Mesendoderm (in vitro differentiated cells): ENCODE measurements at places on chromosomes 13 and 19.

DNA sequence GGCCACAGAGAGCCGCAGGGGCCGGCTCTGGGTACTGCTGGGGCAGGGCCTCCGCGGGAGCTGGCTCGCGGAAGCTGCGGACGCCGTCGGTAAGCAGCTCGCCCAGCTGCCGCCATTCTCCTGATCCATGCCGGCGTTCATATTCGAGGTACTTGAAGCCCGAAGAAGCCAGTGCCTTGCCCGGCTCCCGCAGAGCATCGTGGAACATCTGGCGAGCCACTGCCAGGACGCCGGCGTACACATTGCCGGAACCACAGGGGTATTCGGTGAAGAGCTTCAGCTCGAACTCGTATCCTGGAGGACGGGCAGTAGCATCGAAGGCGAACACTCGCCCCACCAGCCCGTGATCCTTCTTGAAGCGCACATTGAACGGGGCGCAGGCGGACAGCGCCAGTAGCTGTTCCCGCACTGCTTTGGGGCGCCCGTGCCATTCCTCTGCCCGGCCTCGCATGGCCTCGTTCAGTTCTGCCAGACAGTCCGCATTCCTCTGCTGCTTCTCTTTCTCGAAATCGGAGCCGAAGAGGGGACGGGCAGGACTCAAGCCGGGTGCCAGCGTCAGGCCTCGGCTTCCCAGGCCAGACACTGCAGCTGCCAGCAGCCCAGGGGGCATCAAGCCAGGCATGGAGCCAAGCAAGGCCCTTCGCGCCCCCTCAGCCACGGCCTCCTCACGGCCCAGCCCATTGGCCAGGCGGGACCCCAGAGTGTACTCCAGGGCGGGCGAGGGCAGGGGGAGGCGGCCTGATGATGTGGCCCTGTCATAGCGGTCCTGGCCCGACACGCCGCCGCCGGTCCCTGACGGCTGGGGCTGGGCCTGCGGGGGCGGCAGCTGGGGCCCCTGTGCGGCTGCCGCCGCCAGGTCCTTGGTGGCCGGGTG, 1.0 kb downstream of the IRF2BP1 start:
- peak; percentile 44 for DNase-seq

DNA sequence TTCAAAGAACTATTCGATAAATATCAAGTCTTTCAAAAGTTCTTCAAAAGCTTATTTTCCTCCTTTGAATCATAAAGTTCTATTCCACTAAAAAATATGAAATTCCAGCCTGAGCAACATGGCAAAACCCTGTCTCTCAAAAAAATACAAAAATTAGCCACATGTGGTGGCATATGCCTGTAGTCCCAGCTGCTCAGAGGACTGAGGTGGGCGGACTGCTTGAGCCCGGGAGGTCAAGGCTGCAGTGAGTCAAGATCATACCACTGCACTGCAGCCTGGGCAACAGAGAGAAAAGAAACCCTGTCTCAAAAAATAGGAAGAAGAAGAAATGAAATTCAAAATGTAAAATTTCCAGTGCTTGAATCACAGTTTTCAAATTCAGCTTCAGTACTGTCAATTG, 24.6 kb downstream of the CAB39L start:
- DNase-seq, result no peak

- no peak for DNase-seq
Observed at GRCh38 chr13:45861322-45861721, 9.8 kb upstream of the SIAH3 start.

DNA sequence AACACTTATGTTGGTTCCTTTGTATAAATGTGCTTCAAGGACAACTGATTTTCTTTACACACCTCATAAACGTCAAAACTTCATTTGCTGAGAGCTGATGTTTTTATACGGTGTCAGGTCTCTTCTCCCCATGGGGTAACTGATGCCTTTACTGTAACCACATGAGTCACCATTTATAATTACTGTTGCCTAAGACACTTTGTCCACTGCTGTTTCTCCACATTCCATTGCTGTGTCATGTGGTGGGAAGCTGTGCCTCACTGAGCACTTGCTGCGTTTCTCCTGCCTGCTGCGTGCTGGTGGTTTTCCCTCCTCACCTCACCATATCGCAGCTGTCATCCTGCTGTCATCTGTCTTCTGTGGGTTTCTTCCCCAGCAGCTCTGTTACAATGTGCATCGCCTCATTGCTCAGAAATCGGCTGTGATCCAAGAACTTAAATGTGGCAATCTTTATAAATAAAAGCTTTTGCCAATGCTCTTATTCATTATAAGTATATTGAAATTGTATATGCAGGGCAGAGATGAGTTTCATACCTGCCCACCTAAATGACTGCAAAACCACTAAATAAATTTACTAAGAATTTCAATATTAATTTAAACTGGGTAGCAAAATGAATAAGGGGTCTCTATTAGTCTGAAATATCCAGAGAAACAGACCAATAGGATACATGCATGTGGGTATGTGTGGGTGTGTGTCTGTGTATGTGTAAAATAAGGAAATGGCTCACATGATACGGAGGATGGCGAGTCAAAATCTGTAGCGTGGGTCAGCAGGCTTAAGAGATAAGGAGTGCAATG, 547.0 kb upstream of the SLITRK5 start:
- DNase-seq, result peak; percentile 94

GRCh38 chr13:33577007-33577406, 240.9 kb upstream of the RFC3 start:
- no peak for DNase-seq

GRCh38 chr19:34366738-34367623, 2.0 kb downstream of the GPI start:
- no peak for DNase-seq

- DNase-seq, result no peak
Observed at GRCh38 chr19:45812297-45812696, 2.8 kb downstream of the RSPH6A start.

- peak; percentile 51 for DNase-seq
Observed at GRCh38 chr19:35975608-35976214, 19.3 kb upstream of the SDHAF1 start.

DNA sequence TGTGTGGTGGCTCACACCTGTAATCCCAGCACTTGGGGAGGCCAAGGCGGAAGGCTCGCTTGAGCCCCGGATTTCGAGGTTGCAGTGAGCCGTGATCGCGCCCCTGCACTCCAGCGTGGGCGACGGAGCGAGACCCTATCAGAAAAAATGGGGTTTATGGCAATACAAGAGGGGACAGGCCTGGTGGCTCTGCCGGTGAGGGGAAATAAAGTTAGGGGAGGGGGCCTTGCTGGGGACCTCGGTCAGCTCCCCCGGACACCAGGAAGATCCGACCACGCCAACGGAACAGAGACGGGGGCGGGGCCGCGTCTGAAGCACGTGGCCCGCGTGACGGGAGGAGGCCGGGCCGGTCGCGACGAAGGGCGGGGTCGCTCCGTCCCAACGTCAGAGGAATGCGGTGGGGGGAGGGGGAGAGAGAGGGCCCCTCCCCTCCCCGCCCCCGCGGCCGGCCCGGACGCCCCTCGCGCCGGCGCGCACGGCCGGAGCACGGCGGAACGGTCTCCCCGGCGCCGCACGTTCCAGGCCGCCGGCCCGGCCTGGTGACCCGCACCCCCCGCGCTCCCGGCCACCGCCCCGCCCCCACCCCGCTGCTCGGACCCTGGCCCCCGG, 1.9 kb upstream of the HNRNPL start:
- peak; percentile 95 for DNase-seq

DNA sequence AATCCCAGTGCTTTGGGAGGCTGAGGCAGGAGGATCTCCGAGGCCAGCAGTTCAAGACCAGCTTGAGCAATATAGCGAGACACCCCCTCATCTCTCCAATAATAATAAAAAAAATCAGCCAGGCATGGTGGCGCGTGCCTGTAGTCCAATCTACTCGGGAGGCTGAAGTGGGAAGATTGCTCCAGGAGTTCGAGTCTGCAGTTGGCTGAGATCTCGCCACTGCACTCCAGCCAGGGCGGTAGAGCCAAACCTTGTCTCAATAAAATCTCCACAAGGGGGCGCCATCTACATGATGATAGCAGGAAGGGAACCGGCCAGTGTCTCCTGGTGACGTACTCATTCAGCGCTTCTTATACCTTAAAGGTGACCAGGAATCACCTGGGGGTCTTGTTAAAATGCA, 13.6 kb upstream of the C5AR1 start:
- peak; percentile 97 for DNase-seq

DNA sequence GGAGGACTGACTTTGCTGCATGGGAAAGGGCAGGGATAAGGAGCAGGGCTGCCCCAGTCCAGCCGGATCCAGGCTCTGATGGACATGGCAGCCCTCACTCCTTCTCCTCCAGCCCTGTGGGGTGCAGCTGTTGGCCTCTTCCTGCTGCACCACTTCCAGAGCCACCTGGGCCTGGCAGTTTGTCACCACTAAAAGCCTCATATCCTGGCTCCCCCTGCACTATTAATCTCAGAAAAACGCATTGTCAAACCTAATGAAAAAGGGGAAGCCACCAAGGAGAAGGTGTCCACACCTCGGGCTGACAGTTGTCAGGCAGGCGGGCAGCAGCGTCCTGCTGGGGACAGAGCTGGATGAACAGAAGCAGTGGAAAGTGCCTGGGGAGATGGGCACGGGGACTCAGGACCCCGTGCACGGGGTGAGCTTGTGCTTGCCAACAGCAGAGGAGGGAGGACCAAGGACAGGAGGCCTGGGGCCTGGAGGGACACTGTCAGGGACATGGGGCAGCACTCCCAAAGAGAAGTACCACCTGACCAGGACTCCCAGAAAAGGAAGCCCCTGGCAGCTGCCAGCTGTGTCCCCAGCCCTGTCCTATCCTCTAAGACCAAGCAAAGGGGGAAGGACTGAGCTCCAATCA, 151.1 kb upstream of the TSHZ3 start:
- no peak for DNase-seq

DNA sequence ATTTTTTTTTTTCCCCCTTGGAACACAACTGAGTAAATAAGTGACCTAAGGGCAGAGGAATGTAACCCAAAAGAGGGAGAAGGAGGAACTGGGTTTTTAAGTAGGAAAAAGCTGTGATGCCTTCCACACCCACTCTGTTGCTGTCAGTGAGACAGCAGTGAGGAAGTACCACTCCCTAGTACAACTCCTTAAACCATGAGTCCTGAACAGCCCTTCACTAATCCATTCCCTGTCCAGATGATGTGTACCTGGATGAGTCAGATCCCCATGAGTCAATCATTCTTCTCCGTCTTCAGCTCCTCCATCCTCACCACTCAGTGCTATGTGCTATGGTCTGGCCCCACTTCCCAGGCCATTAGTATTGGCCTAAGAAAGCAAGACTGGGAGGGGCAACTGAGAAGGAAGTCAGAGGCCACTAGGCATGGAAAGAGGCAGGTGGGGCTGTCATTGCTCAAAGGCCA, 12.9 kb upstream of the CXCL17 start:
- peak; percentile 39 for DNase-seq

DNA sequence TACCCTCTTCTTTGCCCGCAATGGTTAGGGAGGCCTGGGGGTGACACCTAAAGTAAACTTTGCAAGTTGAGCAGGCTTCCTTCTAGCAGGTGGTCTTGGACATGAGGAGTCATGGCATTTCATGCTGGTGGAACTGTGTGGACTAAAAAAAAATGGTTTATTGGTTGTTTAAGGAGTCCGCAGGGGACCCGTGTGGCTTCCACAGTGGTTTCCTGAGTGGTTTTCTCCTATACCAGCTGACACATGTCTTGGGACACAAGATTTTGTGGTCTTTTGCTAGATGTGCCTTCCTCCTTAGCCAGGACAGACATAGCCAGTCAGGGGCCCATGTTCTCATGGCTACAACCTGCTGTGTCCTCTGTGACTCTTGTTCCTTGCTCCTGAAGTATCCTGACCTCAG, 1.5 kb downstream of the ZNF543 start:
- no peak for DNase-seq

- DNase-seq, result peak; percentile 47
Observed at GRCh38 chr13:112791663-112792440, 102.0 kb downstream of the ATP11A start.

DNA sequence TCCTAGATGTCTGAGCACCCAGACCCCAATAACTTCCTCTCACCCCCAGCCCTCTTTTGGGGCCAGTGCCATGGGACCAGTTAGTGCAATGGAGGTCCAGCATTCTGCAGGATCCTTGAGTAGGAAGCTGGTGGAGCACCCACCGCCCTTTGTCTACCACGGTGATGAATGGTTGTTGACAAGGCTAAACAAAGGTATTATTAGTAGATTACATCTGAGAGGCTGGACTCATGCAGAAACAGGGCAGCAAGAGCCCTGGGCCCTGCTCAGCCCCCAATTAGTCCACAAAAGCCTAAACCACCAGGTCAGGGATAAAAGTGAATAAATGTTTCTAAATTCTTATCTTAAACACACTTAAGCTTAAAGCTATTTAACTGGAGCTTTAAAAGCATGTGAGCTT, 196.5 kb upstream of the TSHZ3 start:
- no peak for DNase-seq

- DNase-seq, result peak; percentile 79
Observed at GRCh38 chr13:110319774-110320509, 12.9 kb downstream of the COL4A2 start.

- DNase-seq, result no peak
Observed at GRCh38 chr13:26957182-26957581, 196.6 kb upstream of the GPR12 start.

GRCh38 chr13:20053016-20053415, 94.5 kb downstream of the ZMYM2 start:
- DNase-seq, result no peak

DNA sequence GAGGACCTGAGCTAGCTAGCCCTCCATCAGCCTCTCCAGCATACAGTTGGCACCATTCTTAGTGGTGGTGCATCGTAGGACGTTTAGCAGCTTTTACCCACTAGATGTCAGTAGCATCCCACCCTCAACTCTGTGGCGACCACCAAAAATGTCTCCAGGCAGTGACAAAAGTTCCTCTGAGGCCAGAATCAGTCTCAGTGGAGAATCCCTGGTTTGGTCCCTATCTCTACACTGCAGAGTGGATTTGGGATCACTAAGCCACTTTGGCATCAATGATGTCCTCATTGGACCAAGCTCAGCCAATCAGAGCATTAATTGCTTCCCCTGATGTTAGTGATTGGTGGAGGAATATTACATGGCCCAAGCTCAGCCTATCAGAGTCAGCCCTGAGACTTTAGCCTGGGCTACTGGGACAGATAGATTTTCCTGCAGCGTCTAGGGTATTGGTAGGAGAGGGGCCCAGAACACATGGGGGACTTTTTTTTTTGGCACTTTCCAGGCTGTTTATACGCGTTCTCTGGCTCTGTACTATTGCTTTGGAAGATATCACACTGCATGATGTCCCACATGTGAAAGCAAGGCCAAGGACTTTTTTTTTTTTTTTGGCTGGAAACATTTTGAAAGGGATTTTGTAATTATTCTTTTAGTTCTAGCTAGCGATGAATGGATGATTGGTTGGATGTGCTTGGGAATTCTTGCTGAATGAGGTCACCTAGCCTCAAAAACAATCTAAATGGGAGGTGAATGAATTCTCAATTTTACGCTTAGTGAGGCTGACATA, 7.0 kb downstream of the TMEM221 start:
- peak; percentile 69 for DNase-seq

DNA sequence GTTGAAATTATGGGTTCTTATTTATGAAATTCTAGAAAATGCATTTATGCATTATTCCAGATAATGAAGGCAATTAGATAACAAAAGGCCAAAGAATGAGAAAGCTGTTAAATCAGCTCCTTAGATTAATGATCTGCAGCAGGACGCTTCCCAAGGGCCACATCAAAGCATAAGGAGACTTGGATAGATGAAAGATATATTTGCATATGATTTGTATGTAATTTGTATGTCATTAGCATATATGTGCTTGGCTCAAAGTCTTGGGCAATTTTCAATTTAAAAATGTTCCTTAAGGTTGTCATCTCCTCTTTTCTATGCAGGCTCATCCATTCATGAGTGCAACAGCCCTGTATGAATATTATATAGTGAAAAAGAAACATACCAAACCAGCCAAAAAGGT, 126.8 kb upstream of the IRS2 start:
- no peak for DNase-seq
